Fibroblast of skin of abdomen (primary cell): ENCODE measurements at places on chromosomes 2 and 18.

- no peak for DNase-seq
Measured at GRCh38 chr2:168244318-168244717, 3.1 kb downstream of the STK39 start.

DNA sequence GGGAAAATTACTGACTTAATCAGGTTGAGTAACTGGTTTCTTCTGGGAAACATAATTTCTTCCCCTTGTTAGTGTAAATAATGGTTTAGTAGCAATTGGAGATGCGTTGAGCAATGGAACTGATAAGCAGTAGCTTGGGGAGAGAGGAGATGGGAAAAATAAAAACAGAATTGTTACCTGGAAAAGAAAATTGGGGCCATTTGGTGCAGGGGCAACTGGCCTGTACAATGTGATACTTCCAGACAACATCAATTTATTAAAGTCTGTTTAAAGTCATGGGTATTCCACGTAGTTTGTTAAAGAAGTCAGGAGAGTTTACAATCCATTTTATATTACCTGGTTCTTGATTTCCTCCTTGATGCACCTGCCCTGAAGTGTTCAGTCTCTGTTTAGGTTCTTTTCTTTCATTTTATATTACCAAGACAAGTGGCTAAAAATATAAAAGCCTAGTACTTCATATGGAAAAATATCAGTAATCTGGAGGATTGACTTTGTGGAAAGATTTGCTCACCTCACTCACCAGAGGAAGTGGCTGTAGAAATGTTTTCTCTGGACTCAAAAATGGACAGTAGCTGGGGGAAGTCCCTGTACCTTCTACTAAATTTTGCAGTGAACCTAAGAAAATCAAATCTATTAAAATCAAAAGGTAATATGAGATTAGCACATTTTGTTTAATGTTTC is 161.0 kb downstream of the DDX1 start:
- no peak for DNase-seq

DNA sequence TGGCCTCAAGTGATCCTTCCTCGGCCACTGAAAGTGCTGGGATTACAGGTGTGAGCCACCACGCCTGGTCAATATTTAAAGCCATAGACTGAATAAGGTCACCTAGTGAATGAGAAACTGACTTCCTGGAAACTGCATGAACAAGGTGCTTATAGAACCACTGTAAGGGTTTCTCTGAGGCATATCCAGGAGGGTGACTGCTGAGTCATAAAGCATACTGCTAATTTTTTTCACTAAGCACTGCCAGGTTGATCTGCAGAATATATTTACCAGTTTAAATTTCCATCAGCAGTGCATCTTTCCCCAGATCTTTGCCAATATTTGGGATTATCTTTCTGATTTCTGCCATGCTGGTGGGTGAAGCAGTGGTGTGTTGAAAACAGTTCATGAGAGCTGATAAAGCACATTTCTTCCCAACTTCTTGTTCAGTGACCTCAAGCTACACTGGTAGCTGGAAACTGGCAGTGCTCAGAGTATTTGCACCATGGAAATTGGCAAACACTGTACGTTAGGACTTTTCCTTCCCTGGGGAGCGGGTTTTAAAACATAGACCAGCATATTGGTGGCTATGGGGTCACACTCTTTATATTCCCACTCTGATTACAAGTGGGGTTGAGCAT is 4.2 kb upstream of the CLIP4 start:
- DNase-seq = no peak

DNA sequence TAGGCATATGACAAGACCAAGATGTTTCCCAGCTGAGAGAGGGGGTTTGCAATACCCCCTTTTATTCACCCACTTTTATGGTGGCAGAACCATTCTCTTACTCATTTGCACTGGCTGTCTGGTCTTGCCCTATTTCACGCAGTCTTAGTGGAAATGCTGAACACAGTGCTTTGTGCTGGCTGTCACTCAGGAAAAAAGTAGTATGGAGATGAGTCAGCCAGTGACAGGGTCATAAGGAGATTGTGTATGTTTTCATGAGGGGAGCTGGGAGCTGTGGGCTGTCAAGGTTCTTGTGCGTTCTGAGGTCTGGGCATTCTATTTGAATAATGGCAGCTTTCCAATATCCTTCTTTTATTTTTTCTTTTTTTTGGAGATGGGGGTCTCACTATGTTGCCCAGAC is 10.9 kb upstream of the CNRIP1 start:
- peak; percentile 25 for DNase-seq
